Femur (tissue), 1 donor: ENCODE measurements at places on chromosomes 2 and 18.

- DNase-seq, result no peak
Measured at GRCh38 chr2:215352602-215353001, 40.7 kb downstream of the ATIC start.

GRCh38 chr2:6926071-6926732 lies 9.0 kb downstream of the RNF144A start:
- DNase-seq, result peak; percentile 55

GRCh38 chr2:236010920-236011685 lies 157.1 kb downstream of the GBX2 start:
- DNase-seq, result no peak

DNA sequence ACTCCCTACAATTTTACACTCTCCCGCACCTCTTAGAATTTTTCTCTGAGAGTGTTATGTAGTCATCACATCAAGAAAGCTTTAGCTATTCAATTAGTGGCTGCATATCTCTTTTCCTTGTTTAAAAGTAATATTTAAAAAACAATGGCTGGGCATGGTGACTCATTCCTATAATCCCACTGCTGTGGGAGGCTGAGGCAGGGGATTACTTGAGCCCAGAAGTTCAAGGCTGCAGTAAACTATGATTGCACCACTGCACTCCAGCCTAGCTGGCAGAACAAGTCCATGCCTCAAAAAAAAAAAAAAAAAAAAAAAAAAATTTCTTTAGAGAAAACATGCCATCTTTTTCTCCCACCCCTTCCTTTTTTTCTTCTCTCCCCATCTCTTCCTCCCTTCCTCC lies 44.3 kb downstream of the AQP4 start:
- no peak for DNase-seq

DNA sequence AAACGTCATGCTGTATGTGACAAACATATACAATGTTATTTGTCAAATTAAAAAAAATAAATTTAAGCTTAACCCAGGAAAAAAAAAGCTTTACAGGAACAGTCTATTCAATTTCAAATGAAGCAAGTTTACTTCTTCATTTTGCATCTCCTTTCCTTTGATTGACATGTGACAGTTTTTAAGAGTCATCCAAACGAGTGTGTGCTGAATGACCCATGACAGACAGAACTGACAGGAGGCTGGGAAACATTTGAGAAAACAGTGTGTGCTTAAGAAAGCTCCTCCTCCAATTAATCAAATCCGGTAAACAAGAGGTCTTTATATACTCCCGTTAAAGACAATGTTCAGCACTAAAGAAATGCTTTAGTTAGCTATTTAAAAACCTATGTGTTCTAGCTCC lies 177.7 kb downstream of the SRBD1 start:
- DNase-seq, result no peak

GRCh38 chr2:145815933-145816332 lies 1296.0 kb upstream of the ZEB2 start:
- DNase-seq, result no peak

GRCh38 chr18:13019301-13019700 lies 28.1 kb downstream of the CEP192 start:
- no peak for DNase-seq

DNA sequence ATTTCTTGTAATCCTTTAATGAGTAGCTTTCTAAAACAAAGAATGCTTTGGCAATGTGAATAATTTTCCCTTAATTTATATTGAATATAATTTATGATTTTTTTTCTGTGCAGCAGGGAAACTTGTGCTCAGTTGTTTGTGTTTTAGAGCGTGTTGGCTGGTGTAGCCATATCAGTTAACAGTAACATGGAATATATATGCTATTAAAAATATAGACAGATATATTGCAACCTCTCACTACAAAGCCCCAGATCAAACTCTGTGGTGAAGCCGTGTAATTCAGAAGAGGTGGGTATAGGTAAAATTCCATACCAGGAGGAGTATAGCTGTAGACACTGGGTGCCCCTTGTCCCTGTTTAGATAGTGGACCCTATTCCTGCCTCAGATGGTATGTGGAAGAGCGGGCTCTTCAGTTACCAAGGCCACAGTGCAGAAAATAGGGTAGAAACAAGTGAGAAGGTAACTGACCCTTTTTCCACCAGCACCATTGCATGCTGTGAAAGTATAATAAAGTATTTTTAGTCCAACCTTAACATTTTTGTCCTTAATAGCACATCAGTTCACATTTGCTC lies 18.1 kb upstream of the RASGRP3 start:
- DNase-seq, result no peak

- no peak for DNase-seq
Measured at GRCh38 chr2:39127973-39128372, 7.1 kb upstream of the SOS1 start.

DNA sequence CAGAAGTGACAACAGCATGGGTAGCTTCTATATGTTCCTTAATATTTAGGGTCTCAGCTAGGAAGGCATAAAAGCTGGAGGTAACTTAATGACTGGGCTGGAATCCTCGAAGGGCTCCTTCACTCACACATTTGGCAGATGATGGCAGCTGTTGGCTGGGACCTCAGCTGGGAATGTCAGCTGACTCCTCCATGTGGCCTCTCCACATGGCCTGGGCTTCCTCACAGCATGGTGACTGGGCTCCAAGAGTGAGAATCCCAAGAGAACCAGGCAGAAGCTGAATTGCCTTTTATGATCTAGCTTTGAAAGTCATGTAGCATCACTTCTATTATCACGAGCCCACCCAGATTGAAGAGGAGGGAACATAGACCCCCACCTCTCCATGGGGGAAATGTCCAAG lies 54.9 kb downstream of the TET3 start:
- no peak for DNase-seq

GRCh38 chr2:192047315-192048107 lies 147.2 kb downstream of the TMEFF2 start:
- DNase-seq, result no peak

GRCh38 chr2:223396993-223397392 lies 205.2 kb downstream of the SCG2 start:
- DNase-seq, result no peak

DNA sequence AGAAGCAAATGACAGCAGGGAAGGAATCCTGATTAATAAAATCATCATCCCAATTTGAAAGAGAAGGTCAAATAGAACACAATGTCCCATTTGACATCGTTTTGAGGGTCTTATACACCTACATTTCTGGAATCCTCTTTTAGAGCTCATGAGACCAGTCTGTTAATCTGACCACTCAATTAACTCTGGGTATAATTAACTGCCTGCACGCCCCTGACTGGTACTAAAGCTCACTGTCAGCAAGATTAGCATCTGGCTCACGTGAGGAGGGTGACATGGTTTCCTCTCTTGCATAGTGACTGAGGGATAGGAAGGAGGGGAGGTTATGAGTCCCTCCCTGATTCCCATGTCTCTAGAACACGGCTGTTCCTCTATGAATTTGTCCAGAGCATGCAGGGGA lies 124.3 kb downstream of the ICOS start:
- DNase-seq, result no peak

- DNase-seq, result no peak
Measured at GRCh38 chr2:241134711-241135110, 14.6 kb downstream of the PASK start.

DNA sequence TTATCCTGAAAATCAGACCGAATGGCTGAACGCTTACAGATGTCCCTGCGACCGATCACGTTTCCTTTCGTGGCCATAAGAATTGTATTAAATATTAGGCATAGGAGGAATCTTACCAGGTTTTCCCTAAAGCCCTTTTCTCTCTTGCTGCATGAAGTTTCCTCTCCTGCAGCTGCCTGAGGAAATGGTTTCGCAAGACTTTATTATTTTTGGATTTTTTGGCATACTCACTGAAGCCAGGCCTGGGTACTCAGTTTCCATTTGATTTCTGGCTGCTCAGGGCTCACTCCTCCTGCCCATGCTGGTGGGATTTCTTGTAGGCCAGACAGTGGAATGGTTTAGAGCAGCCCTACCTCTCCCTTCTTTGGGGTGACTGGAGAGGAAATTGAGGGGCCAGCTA lies 114.0 kb downstream of the KLHL29 start:
- DNase-seq, result no peak

- DNase-seq, result no peak
Measured at GRCh38 chr18:54828986-54829385, 709 bp downstream of the RAB27B start.

DNA sequence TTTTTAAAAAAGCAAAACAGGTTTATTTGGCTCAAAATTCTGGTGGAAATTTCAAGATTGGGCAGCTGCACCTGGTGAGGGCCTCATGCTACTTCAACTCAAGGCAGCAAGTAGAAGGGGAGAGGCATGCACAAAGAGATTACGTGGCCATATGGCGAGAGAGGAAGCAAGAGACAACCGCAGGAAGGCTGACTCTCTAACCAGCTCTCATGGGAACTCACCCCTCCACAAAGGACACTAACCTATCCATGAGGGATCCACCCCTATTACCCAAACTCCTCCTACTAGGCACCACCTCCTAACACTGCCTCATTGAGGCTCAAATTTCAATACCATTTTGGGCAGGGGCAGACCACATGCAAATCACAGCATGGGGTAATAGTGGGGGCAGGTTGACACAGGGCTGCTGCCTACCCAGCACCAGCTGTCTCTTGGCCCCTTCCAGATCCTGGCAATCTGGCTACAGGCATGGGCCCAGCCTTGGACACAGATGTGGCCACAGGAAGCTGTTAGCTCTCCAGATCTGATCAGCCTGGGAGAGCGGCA lies 2.0 kb upstream of the CAPN10 start:
- no peak for DNase-seq
